NCI-H187 (cell line): ENCODE measurements at places on chromosomes 16 and 17.

GRCh38 chr16:86958423-86958822 lies 358.8 kb downstream of the C16orf95 start:
- no peak for DNase-seq

GRCh38 chr17:57439651-57440050 lies 183.3 kb downstream of the MSI2 start:
- no peak for DNase-seq

DNA sequence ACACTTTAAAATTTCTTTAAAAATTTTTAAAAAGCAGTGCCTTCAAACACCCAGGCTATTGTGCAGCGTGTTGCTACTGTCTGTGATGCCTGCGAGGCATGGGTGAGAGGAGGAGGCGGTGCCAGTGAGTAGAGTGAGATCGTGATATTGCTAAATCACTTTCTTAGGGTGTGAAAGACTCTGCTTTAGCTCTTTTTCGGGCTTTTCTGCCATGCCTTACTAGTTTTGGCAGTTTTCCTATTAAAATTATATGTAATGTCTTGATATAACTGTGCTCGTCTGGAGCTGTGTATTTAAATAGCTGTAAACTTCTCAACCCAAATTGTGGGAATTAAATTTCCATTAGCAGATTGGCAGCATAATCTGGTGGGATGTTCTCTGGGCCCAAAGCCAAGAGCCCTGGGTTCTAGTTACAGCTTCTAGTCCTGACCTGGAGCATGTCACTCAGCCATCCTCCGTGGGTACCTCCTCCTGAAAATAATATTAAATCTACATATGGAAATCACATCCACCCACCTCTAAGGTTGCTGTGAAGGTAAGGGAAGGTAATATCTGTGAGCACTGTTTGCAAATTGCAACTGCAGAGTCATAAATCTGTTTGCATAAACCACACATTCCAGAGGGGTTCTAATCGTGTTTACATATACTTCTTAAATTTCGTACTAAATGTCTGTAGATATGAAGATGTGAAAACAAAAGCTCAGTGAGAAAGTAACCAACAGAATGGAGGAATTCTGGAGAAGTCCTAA lies 264.3 kb upstream of the CACNG5 start:
- DNase-seq: no peak

DNA sequence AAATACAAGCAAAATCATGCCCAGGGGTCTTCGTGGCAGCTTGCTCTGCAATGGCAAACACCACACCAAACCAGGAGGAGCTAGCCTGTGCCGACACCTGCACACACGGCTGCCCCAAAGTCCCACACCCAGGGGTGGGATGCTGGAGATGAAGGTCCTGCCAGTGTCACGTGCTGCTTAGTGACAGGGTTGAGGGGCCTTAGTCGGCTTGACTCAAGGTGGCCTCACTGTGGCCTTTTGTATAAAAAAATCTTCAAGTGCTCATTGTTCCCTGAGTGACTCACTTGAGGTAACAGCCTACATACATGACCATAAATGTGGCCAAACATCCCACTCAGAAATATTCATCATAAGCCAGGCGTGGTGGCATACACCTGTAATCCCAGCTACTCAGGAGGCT lies 7.3 kb downstream of the TRIM65 start:
- DNase-seq: no peak

DNA sequence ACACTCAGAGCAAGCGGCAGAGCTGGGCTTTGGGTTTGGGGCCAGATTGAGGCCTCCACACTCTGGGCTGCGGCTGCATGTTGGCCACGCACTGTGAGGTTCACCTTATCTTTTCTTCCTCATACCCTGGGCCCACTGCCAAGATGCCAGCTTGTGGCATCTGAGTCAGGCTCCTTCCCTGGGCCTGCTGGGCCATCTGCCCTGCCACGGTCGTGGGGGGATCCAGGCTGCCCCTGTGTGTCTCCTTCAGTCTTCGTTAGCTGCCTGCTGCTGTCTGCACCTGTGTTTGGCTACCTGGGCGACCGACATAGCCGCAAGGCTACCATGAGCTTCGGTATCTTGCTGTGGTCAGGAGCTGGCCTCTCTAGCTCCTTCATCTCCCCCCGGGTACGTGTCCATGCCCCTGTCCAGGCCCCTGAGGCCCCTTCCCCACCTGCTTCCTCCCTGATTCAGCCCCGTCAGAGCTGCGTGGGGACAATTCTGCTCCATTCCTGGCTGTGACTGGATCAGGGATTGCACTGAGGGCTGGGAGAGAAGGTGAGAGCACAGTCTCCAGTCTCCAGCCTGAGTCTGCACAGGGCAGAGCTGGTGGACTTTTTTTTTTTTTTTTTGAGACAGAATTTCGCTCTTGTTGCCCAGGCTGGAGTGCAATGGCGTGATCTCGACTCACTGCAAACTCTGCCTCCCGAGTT lies 11.2 kb downstream of the SPNS3 start:
- DNase-seq: no peak

DNA sequence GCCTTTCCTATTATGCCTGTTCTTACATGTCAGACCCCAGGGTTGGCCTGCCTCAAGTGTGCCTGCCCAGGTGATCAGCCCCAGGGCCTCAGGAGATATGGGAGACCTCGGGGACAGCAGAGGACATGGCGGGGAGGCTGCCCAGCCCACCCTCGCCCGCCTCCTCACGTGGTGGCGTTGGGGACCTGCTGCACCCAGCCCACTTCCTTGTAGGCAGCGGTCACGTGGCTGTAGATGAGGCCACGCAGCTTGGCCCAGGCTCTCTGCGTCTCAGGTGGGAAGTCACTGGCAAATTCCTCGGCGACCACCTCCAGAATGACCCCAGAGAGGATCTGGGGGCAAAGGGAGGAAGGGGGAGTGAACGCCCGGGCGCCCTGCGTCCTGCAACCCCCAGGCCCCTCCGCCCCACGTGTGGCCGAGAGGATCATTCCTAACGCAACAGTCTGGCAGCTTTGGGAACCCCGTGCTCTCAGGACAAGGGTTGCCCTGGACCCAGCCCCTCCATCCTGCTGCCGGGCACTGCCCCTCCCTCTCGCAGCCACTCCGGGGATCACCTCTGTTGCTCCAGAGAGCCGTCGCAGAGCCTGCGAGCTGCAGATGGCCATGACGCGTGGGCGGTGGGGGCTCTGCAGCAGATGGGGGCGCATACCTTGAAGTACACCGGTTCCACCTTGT lies 6.6 kb downstream of the CYGB start:
- DNase-seq: no peak

- no peak for DNase-seq
These were observed 107.8 kb downstream of the CLEC16A start for GRCh38 chr16:11051879-11052808.

DNA sequence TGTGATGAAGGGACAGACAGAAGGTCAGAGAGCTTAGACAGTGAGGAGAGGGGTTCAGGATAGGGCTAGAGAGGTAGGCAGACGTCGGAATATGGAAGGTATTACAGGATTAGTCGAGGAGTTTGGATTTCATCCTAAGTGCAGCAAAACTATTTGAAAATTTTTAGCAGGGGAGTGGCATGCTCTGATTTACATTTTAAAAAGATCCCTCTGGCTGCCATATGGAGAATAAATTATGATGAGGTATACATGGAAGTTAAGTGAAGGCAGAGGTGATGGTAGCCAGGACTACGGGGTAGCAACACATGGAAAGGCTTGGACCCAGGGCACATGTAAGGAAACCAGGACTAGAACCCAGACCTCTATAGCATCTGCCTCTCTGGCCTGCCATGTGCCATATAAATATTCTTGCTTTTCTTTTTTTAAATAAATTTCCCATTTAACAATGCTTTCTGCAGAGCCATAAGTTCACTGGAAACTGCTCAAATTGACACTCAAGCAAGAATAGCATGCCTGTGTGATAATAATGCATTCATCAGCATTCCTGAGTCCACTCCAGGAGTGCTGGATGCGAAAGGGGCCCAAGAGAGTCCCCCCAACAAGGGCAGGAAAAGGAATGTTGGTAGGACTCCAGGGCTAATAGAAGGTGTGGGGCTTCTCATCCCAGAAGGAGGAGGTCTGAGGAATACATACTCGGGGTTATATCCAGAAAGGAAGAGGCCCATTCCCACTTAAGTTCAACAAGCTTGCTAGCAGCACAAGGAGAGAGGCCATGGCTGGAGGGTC lies 78.2 kb downstream of the HLF start:
- no peak for DNase-seq

DNA sequence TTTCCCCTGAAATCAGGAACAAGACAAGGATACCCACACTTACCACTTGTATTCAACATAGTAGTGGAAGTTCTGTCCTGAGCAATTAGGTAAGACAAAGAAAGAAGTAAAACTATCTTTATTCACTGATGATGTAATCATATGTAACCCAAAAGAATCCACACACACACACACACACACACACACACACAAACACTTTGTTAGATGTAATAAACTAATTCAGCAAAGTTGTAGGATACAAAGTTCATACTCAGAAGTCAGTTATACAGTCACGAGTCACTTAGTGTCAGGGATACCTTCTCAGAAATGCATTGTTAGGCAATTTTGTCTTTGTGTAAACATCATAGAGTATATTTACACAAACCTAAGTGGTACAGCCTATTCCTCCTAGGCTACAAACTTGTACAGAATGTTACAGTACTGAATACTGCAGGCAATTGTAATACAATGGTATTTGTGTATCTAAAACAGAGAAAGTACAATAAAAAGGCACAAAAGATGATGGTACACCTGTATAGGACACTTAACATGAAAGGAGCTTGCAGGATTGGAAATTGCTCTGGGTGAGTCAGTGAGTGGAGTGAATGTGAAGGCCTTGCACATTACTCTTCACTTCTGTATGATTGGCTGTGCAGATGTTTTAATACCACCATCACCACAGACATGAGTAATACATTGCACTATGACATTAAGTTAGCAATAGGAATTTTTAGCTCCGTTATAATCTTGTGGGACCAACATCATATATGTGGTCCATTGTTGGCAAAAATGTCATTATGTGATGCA lies 370.1 kb downstream of the ZFHX3 start:
- DNase-seq: no peak

GRCh38 chr17:62949036-62949435 lies 17.0 kb upstream of the TANC2 start:
- DNase-seq: no peak

DNA sequence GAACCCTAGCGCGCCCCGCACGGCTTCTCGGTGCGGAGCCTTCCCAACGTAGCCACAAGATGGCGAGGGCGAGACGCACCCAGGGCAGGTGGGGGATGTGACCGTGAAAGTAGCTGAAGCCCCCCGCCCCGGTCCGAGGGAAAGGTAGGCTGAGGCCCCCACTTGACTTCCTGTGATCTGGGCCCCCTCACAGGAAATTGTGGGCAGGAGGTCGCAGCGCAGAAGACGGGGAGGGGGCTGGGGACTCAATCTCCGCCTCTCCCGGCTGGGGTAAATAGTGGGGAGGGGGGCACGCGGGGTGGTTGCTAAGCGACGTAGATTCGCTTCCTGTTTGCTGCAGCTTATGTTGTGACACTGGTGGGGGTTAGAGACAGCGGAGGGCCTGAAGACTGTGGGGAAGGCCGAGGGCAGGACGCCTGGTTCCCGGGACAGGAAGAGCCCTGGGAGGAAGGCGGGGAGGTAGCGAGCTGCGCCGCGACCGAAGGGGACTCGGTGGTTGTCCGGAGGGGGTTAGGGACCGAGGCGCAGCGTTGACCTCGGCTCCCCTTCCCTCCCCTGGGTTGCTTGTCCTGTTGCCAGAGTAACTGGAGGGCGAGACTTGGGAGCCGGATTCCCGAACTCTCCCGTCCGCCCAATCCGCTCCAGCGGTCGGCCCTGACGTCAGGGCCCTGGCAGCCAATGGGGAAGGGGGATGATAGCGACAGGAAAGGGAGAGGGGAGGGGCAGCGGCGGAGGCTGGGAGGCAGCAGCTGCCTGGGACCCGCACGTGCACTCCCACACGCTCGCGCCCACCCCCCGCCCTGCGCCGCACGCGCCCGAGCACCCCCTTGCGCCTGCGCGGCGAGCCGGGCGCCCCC lies 1.2 kb downstream of the KDM6B start:
- peak; percentile 88 for DNase-seq

- no peak for DNase-seq
These were observed 5.0 kb upstream of the ALDH3A1 start for GRCh38 chr17:19753051-19753509.

- no peak for DNase-seq
These were observed 96.1 kb downstream of the KCNJ2 start for GRCh38 chr17:70265471-70265870.

DNA sequence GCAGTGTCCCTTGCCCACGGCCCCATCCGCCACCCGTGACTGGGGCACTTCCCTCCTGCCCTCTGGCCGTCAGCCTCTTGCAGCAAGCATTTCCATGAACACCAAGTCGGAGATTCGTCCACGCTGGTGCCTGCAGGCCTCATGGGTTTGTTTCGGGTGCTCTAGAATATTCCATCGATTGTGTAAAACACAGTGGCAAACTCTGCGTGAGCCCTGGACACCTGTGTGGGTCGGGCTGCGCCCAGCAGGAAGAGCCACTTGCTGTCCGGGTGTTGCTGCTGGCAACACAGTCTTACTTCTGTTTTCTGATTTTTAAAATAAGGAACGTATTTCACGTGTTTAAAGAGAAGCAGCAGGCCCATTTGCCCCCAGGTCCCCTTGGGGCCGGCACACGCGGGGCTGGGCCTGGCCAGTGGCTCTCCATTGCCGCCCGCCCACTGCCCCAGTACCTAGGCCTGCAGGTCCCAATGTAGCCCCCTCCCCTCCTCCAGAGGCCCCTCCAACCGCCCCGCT lies 10.0 kb downstream of the CYBC1 start:
- DNase-seq: no peak

DNA sequence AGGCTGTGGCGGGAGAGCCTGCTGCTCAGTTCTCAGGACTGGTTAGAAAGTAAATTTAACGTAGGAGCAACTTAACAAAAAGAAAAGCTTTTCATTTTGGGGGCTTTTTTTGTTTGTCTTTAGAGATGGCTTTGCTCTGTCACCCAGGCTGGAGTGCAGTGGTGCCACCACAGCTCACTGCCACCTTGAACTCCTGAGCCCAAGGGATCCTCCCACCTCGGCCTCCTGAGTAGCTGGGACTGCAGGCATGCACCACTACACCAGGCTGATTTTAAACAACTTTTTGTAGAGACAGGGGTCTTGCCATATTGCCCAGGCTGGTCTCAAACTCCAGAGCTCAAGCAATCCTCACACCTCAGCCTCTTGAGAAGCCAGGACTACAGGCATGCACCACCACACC lies 205.0 kb downstream of the RPTOR start:
- no peak for DNase-seq

GRCh38 chr17:29058391-29058790 lies 15.4 kb downstream of the PIPOX start:
- no peak for DNase-seq

DNA sequence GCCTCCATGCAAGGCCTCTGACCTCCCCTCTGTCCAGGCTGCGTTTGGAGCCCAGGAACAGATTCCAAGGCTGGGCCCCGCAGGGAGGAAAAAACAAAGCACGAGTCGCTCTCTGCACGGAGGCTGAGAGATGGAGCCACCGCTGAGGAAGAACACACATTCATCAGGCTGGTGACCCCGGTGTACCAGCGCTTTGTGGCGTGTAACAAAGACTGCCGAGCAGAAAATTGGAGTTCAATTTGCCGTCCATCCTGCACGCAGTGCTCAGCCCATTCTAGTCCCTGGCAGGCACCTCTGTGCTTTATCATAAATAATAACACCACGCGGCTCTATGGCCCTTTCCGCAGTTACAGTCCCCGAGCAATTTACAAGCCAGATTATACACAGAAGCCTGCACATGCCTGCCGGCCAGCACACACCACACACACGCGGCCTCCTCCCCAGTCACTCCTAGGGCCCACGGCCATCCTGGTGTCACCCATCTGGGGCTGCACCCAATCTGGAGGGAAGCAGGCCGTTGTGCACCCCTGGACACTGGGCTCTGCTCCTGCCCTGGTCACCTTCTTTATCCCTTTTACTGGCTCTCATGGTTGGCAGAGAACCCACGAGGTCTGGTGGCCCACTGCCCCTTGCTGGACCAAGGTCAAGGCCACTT lies 124.4 kb downstream of the SDK2 start:
- DNase-seq: no peak

- DNase-seq: no peak
These were observed 35.6 kb upstream of the PHOSPHO1 start for GRCh38 chr17:49266233-49266632.
